ENCODE measurements at places on chromosomes 16 and 17.
A peak's percentile ranks its signal among the peaks of the same experiment; 100 is the strongest.

- no peak for DNase-seq
These were observed 4.6 kb downstream of the TERF2 start for GRCh38 chr16:69381231-69381630.

- DNase-seq, result no peak
These were observed 388 bp downstream of the RHBDL3 start for GRCh38 chr17:32266051-32266388.

DNA sequence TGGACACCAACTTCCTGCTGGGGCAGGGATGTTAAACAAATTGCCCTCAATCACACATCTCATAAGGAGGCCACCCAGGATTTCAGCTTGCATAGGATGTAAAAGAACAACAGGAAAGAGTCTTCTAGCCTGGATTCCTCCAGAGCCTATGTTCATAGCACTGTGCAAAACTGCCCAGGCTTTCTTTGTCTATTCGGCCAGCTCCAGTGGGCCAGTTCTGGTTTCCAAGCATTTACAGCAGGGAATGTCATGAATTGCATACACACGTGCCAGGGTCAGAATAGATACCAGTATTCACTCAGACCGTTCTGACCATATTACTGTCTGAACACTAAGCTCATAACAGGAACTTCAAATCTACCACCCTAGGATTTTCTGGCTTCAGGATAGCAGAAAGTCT is 273.2 kb downstream of the CDH8 start:
- no peak for DNase-seq

DNA sequence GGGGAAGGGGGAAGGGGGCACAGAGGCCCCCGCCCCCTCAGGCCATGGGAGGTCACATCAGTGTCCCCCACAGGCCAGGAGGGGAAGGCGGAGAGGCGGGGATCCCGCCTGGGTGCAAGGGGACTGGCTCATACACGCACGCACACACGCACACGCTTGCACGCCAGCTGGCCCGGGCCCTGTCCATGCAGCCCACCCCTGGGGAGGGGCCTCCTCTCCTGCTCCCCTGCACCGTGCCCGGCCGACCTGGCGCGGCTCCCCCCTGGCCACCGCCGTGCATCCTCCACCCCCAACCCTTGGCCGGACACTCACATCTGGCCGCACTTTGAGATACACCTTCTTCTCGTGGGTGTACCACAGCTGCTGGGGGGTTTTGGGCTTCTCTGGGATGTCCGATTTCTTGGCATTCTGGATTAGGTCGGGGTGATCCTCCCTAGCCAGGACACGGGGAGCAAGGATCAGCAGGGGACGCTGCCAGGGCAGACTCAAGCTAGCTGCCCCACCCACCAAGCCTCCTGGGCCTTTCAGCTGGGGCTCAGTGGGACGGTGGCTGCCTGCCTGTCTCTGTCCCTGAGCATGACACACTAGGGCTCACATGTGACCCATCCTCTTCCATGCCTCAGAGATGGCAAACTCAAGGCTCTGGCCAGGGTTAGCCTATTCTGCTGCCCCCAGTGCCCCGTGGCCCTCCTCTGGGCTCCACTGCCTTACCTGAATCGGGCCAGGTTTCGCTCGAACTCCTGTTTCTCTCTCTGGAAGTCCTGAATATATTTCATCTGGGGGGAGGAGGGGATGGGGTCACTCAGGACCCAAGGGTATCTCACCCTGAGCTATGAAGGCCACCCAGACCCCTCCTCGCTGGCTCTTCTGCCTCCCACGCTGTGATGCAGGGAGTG is 6.7 kb downstream of the UBTF start:
- no peak for DNase-seq

DNA sequence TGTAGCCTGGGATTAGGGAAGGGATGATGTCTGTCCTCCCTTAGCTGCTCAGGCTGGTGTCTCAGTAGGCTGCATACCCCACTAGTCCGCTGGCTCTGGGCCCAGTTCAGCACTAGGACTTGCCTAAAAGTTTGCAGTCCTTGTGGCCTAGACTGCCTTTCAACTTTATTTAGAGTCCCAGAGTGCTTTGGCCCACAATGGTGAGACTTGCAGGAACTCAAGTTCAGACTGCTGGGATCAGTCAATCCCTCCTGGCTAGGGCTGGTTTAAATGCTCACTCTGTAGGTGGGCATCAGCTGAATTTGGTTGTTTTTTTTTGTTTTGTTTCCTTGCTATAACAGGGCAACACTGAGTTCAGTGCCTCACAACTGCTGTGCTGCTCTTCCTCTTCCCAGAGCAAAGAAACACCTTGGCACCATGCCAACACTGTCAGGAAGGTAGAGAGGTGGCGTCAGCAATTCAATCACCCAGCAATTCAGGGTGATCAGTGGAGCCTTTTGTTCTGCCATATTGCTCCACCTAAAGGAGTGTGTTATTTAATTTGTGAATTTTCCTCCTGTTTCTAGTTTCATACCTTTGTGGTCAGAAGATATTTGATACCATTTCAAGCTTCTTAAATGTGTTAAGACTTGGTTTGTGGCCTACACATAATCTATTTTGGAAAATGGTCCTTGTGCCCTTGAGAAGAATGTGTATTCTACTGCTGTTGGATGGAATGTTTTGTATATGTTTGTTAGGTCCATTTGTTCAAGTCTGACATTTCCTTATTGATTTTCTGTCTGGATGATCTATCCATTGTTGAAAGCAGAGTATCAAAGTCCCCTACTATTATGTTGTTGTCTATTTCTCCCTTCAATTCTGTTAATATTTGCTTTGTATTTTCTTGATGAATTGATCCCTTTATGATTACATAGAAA is 284.0 kb upstream of the PMFBP1 start:
- no peak for DNase-seq

GRCh38 chr17:19752216-19753050 is 4.3 kb upstream of the ALDH3A1 start:
- no peak for DNase-seq

GRCh38 chr17:49494986-49495841 is at the start of gene NGFR:
Gene NGFR (plus strand): TSS chr17:49495293. CDS start chr17:49495418, 125 bp downstream.
- DNase-seq, result peak; percentile 40

GRCh38 chr17:70071620-70072019 is 3.4 kb upstream of the KCNJ16 start:
- no peak for DNase-seq

GRCh38 chr16:31487720-31488467 is 5.0 kb downstream of the SLC5A2 start:
- DNase-seq, result peak; percentile 75

GRCh38 chr16:20612551-20613480 is 36.6 kb upstream of the ACSM2B start:
- DNase-seq, result no peak

- no peak for DNase-seq
These were observed 28.0 kb downstream of the PRKCB start for GRCh38 chr16:23863511-23864422.

DNA sequence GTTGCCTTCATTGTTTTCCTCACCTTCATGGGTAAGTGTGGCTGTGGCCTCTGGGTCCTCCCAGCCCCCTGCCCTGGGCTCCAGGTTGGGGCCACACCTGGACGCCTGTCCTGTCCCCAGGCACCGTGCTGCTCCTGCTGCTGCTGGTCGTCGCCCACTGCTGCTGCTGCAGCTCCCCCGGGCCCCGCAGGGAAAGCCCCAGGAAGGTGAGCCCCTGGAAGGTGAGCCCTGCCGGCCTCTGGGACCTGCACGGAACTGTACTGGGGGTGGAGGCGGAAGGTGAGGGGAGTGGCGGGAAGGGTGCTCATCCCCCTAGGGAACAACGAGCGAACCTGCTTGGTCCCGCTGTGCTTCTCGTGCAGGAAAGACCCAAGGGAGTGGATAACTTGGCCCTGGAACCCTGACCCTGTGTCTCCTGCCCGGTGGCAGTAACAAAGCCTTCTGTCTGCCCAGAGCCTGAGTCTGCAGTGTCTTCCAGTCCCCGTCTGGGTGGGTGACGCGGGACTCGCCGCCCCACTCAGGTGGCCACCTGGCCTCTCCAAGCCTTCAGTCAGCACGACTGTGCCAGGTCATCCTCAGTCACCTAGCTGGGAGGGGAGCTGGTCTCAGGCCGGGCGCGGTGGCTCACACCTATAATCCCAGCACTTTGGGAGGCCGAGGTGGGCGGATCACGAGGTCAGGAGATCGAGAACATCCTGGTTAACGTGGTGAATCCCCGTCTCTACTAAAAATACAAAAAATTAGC is 831 bp downstream of the SMIM22 start:
- no peak for DNase-seq

DNA sequence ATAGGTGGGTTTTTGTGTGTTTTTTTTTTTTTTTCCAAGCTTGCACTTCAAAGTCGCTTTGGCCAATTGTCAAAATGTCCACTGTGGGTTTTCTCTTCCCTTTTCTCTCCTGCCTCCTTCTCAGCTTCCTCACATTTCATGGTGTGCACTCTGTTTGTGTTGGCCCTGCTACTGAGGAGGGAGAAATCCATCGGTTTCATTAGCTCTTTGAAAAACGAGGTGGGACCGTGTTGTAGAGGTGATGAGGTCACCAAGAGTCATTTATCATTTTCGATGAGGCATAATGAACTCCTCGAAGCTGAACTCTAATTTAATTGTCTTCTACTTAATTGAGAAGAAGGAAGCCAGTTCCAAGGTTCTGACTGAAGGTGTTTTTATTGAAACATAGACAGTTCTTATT is 174.4 kb upstream of the TOX3 start:
- no peak for DNase-seq

DNA sequence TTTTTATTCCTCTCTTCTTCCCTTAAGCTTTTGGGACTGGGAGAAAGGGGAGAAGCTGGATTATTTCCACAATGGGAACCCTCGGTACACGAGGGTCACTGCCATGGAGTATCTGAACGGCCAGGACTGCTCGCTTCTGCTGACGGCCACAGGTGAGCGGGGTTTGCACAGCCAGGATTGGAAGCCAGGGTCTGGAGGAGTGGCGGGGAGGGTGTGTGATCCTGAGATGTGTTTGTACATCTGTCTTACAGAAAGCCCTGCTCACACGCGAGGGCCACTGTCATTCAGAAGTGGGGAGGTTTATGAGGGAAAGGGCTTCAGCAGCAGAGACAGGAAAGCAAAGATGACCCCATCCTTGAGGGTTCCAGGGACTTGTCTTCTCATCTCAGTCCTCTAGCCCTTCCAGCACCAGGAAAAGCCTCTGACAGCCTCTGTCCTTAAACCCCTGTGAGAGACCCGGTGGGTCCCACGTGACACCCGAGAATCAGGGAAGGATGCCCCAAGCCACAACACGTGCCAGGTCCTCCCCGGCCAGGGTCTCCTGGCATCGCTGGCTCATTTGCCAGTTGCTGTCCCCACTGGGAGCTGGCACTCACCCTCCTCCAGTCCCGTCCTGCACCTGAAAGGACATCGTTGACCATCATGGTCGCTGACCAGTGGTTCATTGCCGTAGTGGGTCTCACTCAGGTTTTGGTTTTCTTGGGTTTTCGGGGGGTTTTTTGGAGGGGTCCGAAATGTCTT is 44.3 kb upstream of the CHMP6 start:
- DNase-seq, result no peak
